OCI-M1 (cell line): ENCODE measurements at places on chromosomes 3 and 15.

DNA sequence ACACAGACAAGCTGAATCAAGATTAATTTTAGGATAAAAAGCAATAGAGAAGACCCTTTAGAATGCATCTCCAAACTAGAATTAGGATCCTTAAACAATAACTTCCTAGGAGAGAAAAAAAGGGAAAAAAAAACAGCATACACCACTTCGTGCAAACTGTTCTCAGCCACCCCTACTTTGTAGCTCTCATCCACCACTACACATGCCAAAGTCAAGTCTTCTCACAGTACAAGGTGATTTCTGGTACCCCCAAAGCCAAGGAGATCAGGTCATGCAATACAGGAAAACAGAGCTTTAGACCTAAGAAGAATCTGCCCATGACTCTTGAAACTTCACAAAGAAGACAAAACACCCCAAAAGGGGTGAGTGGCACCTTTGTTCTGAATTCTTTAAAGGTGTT is 166.9 kb downstream of the SUCNR1 start:
- no peak for DNase-seq

DNA sequence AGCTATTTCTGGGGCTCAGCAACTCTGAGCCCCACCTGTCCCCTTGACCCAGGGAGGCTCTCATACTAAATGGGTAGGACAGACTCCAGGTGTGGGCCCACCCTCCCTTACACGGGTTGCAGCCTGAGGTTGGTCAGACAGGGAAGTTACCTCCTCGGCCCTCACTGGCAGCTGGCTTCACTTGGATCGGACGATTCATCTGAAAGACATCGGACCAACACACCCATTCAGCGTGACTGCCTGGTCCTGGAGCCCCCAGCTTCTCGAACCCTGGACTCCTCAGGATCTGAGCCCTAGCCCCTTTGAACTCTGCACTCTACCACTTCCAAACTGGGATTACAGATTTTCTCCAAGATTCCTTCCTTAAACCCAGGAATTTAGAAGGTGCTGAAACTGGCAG is 15.4 kb downstream of the CELF6 start:
- no peak for DNase-seq

DNA sequence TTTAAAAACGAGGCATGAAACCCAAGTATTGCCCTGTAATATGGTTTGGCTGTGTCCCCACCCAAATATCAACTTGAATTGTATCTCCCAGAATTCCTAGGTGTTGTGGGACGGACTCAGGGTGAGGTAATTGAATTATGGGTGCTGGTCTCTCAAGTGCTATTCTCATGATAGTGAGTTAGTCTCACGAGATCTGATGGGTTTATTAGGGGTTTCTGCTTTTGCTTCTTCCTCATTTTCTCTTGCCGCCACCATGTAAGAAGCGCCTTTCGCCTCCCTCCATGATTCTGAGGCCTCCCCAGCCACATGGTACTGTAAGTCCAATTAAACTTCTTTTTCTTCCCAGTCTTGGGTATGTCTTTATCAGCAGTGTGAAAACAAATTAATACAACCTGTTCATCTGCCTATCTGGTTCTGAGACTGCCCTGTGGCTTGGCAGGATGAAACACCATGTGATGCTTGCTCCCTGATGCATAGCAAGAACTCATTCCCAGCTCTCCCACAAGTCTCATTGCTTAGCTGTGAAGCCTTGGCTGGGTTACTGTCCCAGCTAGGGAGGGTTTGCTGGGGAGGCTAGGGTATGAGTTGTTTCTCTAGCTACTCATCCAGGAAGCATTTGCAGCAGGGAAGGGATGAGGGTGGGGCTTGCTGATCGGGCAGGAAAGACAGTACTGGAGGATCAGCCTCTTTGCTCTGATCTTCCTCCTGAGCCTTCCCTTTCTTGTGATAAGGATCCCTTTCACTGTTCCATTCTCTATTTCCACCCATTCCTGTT is 3.7 kb upstream of the SQOR start:
- DNase-seq = no peak

DNA sequence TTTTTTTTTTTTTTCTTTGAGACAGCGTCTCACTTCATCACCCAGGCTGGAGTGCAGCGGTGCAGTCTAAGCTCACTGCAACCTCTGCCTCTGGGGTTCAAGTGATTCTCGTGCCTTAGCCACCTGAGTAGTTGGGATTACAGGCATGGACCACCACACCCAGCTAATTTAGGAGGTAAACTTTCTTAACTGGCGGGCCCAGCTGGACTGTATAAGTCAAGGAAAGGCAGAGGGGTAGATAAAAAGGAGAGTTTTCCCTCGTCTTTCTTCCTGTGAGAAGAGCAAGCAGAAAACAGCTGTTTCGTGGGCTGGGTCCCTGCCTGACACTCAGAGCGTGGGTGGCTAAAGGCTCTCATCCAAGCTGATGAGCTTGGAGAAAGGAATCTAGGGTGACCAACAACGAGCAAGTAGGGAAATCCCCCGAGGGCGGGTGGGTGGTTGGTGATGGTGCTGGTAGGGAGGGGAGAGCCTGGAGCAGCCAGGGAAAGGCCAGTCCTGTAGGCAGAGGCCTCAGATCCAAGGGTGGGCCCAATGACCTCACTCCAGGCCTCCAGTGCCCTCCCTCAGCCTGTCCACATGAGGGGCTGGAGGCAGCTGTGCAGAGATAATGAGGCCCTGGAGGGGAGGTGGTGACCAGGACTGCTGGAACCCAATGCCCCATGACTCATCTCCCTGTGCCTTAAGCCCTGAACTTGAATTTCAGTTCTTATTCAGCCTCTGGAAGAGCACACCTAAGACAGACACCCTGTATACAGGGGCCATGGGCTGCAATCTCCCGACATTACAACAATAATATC is 43.1 kb upstream of the LIMD1 start:
- DNase-seq = peak; percentile 76

DNA sequence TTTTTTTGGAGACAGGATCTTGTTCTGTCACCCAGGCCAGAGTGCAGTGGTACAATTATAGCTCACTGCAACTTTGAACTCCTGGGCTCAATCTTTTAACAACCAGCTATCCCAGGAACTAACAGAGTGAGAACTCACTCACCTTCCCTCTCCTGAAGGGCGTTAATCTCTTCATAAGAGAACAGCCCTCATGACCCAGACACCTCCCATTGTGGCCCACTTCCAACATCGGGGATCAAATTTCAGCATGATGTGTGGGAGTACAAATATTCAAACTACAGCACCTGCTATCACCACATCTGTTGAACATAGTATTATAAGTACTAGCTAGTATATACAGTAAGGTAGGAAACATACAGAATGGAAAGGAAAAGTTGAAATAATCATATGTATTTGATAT is 132.5 kb downstream of the DOCK3 start:
- no peak for DNase-seq

- no peak for DNase-seq
Observed at GRCh38 chr15:69608661-69609060, 156.0 kb downstream of the RPLP1 start.

- DNase-seq = peak; percentile 73
Observed at GRCh38 chr3:122679882-122680474, 661 bp upstream of the PARP14 start.

GRCh38 chr15:67873777-67874176 is 33.9 kb upstream of the RNU6-1 start:
- DNase-seq = no peak

GRCh38 chr3:41574900-41575299 is 375.6 kb downstream of the CTNNB1 start:
- DNase-seq = no peak

- DNase-seq = peak; percentile 96
Observed at GRCh38 chr3:152595975-152596821, 238.7 kb upstream of the P2RY1 start.

- DNase-seq = peak; percentile 93
Observed at GRCh38 chr3:15629860-15630597, 28.5 kb downstream of the BTD start.

DNA sequence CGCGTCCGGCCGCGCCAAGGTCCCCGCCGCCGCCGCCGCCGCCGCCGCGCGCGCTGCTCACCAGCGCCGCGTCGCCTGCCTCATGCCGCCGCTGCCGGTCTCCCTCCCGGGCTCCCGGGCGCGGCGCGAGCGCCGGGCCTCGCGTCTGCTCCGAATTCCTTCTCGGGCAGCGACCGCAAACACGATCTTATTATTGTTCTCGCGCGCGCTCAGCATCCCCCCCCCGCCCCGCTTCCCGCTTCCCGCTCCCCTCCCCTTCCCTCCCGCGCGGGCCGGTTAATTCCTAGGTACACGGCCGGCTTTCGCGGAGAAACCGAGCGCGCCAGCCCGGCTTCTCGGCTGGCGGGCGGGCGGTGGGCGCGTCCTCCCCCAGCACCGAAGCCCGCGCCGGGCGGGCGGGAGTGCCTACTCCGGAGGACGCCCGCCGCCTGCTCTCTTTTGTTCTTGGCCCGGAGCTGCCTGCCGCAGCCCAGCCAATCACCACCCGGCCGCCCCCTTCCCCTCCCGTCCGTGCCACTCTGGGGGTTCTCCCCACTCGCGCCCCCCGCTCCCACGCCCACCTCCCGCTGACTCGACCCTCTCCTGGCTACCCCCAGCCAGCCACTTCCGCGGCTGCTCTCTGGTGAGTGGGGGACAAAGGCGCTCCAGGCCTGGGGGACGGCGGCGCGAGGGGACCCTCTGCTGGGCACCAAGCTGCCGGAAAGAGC is at the start of gene HDGFL3:
TSS of gene HDGFL3 (minus strand) at position 164 of the 707 bp plus-strand sequence. CDS start 409 bp downstream, outside the sequence.
- peak; percentile 73 for DNase-seq

- DNase-seq = peak; percentile 61
Observed at GRCh38 chr3:81823882-81824395, 62.5 kb upstream of the GBE1 start.

DNA sequence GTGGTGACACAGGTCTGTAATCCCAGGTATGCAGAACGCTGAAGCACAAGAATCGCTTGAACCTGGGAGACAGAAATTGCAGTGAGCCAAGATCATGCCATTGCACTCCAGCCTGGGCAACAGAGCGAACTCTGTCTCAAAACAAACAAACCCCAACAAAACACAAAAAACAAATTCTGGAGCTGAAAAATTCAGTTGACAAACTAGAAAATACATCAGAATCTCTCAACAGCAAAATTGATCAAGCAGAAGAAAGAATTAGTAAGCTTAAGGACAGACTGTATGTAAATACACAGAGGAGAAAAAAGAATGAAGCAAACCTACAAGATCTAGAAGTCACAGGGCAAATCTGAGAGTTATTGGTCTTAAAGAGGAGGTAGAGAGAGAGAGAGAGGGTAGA is 25.3 kb downstream of the NCBP2 start:
- no peak for DNase-seq

DNA sequence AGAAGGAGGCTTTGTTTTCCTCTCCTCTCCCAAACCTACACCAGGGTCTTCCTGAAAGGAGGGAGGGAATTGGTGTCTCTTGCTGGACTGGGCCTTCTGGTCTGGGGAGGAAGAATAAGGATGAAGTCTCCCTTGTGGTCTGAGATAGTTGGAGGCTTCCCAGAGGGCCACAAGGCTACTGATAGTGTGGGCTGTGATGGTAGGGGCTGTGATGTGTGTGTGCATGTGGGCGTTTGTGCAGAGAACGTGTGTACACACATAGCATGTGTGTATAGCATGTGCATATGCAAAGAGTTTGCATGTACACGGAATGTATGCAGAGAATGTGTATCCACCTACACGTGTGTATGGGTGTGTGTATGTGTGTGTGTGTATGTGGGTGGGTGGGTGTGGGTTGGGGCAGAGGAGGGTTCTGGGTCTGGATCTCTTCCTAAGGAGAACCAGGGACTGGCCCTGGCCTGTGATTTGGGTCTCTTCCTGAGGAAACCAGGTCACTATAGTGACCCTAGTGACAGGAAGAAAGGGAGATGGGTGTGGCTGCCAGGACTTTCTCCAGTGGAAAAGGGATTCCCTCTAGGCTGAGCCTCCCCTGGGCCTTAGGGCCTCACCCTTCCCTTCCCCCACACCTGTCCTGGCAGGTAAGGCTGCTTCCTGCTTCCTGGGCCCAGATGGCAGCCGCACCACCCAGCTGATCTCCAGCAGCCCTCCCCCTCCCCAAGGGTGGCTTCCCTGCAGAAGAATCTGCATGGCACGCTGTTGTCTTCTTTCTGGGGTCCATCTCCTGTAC is 1.7 kb downstream of the FLNB start:
- peak; percentile 16 for DNase-seq

GRCh38 chr3:156729460-156730179 is 55.2 kb downstream of the TIPARP start:
- DNase-seq = peak; percentile 3

- DNase-seq = no peak
Observed at GRCh38 chr3:159453036-159453435, 535.6 kb upstream of the IL12A start.

DNA sequence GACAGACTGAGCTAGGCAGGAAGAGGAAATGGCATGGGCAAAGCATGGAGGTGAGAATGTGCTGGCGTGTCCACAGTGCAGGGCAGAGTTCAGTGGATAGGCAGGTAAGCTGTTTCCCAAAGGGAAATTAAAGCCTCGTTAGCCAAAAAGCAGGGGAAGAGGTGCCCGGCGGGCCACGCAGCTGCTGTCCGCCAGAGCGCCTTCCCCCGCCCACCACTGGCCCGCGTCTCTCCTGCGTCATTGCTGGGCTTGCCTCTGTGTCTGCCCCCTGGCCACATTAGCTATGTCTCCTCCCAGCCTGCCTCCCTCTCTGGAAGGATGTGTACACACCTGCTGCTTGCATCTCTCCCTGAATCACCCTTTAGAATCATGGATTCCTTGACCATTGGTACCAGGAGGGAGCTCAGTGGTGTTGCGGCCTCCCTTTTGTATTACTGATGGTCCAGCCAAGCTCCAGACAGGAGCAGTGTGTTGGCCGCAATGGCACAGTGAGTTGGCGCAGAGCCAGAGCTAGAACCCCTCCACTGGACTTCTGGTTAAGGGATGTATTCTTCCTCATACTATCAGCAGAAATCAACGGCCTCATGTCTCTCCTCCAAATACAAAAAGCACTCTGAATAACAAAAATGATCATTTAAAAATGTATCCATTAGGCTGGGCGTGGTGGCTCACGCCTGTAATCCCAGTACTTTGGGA is 26.6 kb downstream of the SLC28A1 start:
- DNase-seq = no peak

DNA sequence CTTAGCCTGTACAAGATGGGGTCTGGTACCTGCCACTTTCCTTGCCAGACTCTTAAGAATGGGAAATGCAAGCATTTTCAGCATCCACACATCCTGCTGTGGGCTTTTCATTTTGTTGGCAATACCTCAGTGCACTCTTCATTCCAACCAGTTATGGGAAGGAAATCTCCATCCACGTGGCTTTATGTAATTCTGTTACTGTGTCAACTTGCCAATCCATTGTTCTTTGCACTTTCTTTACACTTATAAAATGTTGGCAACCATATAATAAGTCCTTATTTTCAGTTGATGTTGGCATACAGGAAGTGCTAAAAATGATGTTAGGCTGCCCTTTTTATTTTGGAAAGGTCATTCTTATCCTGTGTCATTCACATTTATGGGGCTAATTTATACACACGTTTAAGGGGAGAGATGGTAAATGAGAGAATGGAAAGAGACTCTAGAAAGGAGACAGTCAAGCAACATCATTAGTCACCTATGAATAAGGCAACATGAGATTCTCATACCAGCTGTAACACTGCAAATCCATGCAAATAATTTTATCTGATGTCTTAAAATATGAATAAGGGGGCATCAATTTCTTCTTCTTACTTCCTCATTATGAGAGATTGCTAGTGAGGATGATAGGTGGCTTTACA is 238.7 kb downstream of the CHST2 start:
- no peak for DNase-seq

GRCh38 chr3:157914882-157915281 is 191.3 kb downstream of the SHOX2 start:
- no peak for DNase-seq

GRCh38 chr15:31212326-31213080 is 111.0 kb upstream of the TRPM1 start:
- peak; percentile 11 for DNase-seq
